ENCODE measurements at places on chromosomes 6 and 20.

- peak; percentile 34 for DNase-seq
Measured at GRCh38 chr6:21664314-21665109, 71.0 kb downstream of the SOX4 start.

- DNase-seq: no peak
Measured at GRCh38 chr6:50831186-50831585, 12.5 kb downstream of the TFAP2B start.

- DNase-seq: no peak
Measured at GRCh38 chr20:18377896-18378481, 88.8 kb downstream of the DZANK1 start.

GRCh38 chr6:110322874-110323242 is 35.3 kb downstream of the METTL24 start:
- DNase-seq: peak; percentile 7

GRCh38 chr6:40907198-40907701 is 131.8 kb downstream of the UNC5CL start:
- no peak for DNase-seq

DNA sequence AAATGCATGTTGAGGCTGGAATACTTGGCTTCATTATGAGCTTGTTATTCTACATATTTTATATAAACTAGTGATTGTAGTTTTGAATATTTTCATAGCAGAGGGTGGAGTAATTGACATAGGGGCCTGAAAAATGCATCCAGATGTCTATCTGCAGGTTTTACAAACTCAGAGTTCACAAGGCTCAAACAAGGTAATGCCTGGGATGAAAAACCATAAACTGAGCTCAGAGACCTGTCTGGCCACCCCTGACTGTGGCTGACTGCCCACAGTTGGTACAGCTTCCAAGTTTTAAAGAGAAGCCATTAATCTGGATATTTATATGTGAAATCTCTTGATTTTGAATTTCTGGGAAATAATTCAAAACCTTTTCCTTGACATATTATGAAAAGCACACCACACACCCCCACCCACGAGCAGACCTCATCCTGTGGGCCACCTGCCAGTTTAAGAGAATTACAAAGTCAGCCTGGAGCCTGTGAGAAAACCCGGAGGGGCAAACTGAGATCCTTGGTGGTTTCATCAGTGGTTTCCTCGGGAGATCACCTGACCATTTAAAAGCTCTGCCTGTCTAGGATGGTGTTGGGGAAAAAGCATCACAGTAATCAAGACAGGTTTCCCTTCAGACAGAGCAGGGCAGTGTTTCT is 230.1 kb downstream of the SAMD5 start:
- no peak for DNase-seq

DNA sequence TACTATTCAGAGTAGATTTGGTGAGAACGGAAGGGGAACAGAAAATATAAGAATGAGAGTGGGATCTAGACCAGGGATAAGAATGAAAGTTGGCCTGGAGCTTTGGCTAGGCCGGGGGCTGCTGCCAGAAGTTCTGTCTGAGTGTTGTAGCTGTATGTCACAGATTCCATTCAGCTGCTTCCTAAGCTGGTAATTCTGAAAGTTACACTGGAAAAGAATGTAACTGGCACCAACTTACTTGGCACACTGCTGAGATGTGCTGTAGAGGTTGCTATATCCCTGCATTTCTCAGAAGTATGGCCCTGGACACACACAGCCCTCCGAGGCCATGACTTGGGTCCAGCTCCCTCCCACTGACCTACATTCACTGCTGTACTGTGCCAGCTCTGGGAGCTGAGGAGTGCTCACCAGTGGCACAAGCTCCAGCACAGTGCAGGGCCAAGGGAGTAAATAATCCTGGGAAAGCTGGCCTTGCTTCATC is 25.8 kb upstream of the TMEM217 start:
- no peak for DNase-seq

DNA sequence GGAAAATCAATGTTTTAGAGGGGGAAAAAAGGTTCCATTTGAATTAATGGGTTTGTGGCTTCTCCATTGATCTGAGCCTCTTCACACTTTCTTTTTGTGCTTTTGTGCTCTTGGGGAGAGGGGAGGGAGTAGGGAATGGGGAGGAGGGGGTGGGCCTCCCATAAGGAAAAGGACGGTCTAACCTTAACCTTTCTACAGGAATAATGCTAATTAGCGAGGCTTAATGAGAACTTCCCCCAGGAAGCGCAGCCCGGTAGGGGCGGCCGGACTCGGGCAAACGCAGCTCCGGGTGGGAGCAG is 103.0 kb downstream of the NOL4L start:
- DNase-seq: no peak

DNA sequence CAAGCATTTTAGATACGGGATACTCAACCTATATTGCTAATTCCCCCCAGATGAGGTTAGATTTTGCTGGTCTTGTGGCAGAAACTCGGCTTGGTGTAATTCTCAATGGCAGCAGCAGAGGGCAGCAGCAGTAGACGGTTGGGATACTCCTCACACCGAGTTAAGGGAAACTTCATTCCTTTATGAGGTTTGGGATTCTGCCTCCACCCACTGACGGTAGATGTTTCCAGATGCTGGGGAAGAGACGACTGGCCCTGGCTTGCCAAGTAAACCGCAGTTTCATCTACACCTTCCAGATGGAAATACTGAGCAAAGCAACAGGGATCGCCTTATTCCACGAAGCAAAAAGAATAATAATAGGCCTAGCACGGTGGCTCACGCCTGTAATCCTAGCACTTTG is 8.2 kb upstream of the TBC1D7 start:
- peak; percentile 87 for DNase-seq

- no peak for DNase-seq
Measured at GRCh38 chr20:5796331-5797040, 46.3 kb downstream of the SHLD1 start.

- peak; percentile 19 for DNase-seq
Measured at GRCh38 chr6:10854922-10855632, 16.7 kb upstream of the MAK start.

- no peak for DNase-seq
Measured at GRCh38 chr6:137761487-137761886, 105.6 kb upstream of the TNFAIP3 start.

- no peak for DNase-seq
Measured at GRCh38 chr6:1527073-1527457, 82.7 kb upstream of the FOXC1 start.

GRCh38 chr6:16183187-16183664 is 54.3 kb downstream of the MYLIP start:
- peak; percentile 81 for DNase-seq

DNA sequence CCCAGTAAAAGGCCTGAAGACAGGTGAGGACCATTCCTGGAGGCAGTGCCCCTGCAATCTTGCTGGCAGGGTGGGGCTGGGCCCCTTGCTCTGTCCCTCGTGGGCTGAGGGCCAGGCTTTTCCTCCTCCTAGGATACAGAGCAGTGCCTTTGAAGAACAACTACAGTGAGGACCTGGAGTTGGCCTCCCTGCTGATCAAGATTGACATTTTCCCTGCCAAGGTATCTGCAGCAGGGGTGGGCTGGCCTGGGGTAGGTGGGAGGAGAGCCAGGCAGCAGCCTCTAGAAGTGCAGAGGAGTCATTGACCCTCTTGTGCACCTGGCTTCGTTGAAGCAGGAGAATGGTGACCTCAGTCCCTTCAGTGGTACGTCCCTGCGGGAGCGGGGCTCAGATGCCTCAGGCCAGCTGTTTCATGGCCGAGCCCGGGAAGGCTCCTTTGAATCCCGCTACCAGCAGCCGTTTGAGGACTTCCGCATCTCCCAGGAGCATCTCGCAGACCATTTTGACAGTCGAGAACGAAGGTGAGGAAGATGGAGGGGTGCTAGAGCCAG is 36.5 kb downstream of the PLCG1 start:
- no peak for DNase-seq

DNA sequence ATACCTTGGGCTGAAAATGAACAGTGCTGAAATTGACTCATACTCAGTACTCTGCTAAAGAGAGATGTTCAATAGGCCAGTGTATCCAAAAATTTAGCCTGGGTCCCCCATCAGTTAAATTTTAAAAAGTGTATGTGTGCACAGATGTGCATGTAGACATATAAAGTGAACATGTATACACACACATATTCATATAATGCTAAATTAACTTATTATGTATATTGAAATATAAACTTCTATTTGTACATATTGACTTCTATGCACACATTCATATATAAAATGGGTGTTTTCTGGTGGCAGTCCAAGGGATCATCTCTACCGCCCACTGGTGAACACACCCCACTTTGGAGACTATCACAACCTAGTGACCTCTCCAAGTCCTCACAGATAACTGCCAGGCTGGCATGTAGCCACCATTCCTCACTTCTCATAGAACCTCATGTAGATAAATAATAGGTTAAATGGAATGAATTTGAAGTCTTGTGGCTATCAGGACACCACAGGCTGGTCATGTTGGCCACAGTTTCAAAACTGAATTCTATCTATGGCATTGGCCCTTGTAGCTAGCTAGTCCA is 8.8 kb downstream of the SLC22A16 start:
- DNase-seq: peak; percentile 98

DNA sequence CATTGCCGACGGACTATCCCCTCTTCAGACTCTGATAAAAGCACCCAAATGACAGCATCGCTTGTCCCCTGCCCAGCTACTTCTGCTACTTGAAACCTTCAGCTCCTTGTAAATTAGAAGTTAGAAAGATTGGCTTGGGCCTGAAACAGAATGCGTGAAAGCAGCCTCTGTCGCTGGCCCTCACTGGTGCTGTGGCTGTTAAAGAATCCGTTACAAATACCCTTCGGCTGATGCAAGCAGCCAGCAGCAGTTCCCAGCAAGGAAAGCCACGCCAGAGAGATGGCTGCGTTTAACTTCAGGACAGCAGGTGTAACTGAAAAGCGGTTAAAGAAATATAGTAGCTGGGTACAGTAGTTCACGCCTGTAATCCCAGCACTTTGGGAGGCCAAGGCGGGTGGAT is 2.4 kb upstream of the PRR18 start:
- DNase-seq: no peak

GRCh38 chr20:1130058-1130694 is 11.8 kb downstream of the PSMF1 start:
- DNase-seq: no peak

GRCh38 chr20:32547753-32548034 is 37.4 kb downstream of the NOL4L start:
- DNase-seq: no peak

- no peak for DNase-seq
Measured at GRCh38 chr6:135358251-135358821, 139.2 kb downstream of the AHI1 start.

DNA sequence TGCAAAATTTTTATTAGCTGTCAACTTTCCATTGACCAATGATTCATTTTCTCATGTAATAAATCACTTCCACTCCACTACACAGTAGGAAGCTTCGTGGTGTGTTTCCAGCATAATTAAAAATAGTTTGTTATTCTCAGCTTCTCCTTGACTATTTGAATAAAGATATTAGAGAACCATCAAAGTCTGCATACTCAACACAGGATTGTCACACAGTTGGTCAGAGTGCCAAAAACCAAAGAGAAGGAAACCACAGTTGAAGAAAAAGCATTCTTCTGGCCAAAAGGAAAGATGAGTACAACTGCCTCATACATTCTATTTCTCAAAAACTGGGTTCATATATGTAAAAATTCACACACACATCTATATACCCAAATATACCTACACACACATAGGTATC is 455.1 kb upstream of the HSF2 start:
- no peak for DNase-seq

DNA sequence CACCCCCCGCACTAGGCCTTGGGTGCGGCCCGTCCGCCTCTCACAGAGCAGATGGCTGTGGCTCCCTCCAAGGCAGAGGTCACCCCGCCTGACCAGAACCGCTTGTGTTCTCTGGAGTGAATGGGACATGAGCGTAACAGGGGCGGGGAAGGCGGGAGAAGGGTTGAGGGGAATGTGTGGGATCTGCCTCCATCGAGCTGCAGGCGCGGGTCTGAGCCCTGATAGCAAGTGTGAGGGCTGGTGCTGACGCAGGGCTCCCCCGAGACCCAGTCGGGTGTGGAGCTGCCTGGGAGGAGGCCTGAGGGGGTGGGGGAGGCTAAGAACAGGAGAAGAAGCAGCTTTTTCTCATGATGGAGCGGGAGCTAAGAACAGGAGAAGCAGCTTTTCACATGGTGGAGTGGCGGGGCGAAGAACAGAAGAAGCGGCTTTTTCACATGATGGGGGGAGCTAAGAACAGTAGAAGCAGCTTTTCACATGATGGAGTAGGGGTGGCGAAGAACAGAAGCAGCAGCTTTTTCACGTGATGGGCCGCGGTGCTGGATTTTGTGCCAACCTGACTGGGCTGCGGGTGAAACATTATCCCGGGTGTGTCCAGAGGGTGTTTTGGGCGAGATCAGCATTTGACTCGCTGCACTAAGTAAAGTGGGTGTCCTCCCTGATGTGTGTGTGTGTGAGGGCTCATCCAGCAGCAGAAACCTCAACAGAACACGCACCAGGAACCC is 169.3 kb downstream of the TTLL2 start:
- DNase-seq: no peak

DNA sequence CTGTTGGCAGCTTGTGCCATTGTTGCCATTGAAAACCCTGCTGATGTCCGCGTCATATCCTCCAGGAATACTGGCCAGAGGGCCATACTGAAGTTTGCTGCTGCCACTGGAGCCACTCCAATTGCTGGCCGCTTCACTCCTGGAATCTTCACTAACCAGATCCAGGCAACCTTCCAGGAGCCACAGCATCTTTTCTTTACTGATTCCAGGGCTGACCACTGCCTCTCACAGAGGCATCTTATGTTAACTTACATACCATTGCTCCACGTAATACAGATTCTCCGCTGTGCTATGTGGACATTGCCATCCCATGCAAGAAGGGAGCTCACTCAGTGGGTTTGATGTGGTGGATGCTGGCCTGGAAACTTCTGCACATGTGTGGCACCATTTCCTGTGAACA is 221.8 kb upstream of the FAM83B start:
- no peak for DNase-seq

- peak; percentile 12 for DNase-seq
Measured at GRCh38 chr6:144314003-144314485, 28.9 kb downstream of the UTRN start.

DNA sequence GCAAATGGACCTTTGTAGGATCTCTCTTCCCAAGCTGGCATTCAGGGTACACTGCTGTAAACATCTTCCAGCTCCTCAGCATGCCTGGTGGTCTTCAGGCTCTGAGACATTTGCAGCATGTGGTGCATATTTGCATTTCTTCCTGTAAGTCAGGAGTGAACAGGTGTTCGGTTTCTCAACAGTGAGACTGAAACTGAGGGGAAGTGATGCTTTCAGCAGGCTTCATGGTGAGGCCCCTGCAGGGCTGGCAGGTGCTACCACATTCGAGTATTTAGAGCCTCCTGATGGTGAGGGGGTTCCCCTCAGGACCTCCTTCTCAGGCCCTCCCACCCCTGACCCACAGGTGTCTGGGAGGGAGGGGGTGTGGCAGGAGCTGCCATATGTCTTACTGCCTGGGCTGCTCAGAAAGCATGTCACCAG is 15.1 kb downstream of the MYBL2 start:
- DNase-seq: no peak

DNA sequence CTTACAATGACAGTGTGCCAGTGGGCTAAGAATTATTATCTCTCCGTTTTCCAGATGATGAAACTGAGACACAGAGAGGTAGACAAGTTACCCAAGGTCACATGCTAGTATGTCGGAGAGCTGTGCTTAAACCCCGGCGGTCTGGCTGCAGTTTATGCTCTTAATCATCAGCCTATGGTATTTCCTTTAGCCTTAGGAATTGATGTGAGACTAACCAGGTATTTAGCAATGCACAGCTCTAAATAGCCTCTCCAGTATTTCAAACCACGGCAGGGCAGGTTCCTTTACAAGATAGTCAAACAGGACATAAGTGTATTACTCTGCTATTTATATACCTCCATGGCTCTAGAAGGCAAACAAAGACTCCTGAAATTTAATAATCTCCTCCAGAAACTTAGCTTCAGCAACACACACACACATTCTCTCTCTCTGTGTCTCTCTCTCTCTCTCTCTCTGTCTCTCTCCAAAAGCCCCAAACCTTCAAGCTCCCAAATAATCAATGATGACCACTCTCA is 142.0 kb upstream of the ZNF217 start:
- no peak for DNase-seq
